NCI-H446 treated with DMSO at 0.1 percent for 48 hours (cell line): ENCODE measurements at places on chromosomes 5 and 9.

DNA sequence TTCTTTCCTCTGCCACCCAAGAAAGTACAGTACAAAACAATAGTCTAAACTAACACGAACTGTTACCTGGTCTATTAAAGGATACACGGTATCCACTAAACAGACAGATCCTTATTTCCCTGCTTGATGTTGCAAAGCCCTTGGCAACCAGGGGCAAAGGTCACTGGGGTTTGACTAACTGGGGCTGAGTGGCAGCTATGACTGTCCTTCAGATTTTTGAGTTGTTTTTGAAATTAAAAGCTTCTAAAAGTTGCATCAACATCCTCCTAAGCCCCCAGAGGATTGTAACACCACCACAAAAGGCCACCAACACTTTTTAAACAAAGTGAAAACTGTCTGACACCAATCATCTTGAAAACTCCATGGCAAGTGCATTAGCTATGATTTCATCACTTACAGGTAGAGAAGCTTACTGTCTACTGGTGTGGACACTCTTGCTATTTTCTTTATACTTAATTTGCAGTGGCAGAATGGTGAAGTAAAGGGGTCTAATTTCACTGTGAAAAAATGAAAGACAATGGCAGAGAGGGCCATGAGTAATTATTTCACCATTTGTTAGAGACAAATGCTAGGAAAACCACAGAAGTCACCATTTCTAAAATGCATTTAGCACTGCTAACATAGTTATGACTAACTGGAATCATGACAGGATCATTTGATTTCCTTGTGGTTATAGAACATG is 292.4 kb downstream of the EFNA5 start:
- no peak for DNase-seq

DNA sequence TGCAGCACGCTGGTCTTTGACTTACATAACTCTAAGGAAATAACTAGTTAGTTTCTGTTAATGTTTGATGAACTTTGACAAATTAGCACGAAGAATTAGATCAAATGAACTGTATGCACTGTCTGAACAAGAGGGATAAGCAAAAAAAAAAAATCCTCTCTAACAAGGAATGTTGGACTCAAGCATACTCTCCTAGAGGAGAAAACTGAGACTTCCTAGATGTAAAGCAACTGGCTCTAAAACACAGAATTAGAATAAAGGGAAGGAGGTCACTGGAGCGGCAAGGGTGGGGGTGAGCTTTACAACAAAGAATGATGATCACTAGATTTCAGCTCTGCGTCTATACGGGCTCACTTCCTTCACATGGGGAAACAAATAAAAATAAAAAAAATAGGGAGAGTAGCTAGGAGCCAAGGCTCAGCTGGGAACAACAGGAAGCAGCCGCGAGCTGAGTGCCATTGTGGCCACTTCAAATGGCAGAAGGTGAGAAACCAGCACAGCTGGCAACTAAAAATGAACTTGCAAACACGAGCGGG is 48.7 kb upstream of the CEMIP2 start:
- no peak for DNase-seq

DNA sequence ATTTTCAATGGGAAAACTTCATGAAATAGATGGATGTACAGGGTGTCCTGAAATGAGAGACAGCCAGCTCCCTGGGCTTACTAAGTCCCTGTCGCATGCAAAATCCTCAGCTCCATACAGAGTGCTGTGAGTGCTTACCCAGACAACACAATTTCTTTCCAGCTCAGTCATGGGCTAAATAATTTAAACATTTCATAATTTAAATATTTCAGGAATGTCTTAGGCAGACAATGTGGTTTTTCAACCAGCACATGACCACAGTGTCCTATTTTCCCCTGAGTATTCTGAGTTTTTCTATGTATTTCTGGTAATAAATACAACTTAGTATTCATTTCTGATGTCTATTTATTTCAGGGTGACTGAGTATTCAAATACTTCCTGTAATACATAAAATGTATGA is 188.5 kb upstream of the SNX2 start:
- DNase-seq: no peak

DNA sequence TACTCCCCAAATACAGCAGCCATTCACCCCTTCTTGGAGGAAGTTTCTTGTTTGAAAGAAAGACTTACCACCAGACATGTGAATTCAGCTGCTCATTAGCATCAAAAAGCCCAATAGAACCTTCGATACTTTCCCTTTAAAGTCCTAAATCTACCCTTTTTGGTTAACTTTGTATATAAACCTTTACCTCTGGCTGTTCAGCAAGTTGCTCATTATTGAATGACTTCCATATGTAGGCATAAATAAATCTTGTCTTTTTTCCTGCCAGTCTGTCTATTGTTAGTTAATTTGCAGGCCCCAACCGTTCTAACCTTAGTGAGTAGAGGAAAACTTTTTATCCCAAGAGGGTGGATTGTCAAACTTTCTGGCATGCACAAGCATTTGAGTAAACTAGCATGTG is 27.9 kb upstream of the FBXL17 start:
- DNase-seq: no peak

- DNase-seq: no peak
Observed at GRCh38 chr9:14106699-14107098, 207.2 kb downstream of the NFIB start.

DNA sequence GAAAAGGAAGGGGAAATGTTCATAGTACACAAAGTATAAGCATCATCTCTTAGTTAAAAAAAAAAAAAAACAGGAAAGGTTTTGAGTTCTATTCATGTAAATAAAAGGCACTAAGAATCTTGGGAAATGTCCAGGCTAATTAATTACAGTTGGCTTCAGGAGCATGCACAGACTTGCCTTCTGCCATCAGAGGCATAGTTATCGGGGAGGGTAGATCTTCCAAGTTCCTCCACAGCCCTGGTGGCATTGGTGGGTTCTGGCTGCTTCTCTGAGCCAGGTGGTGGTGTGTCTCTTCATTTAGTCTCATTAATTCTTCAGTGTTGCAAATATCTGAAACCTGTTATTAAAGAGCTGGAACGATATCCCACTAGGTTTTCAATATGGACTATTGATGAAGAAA is 85.2 kb downstream of the TMEM252 start:
- DNase-seq: peak; percentile 70

DNA sequence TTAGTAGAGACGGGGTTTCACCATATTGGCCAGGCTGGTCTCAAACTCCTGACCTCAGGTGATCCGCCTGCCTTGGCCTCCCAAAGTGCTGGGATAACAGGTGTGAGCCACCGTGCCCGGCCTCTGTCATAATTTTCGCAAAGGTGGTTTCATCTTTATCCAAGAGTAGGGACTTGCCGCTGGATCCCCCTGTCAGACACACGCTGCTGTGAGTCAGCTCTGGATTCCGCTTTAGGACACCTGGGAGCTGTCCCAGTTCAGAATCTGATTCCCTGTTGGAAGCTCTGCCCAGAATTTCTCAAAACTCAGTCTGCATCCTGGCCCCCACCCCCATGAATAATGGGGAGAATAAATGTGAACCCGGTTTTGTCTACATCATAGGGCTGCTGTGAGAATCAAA is 17.9 kb upstream of the GRHPR start:
- DNase-seq: no peak

DNA sequence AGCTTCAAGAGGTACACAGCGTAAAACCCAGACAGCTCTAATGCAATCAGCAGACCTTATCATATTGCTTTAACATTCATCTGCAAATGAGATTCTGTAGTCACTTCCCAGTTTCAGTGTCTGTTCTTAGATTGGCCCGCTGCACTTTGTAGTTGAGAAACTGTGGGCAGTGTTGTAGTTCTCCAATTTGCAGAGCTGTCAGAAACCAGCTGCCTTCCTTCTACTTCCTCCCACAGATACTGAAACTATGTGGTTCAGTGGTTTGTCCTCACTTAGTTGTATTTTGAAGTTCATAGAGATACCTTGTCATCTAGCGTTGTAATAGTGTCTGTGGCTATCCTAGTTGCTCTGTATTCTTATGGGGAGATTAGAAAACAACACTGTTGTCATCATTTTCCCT is 39.6 kb upstream of the TRIM36 start:
- DNase-seq: no peak

DNA sequence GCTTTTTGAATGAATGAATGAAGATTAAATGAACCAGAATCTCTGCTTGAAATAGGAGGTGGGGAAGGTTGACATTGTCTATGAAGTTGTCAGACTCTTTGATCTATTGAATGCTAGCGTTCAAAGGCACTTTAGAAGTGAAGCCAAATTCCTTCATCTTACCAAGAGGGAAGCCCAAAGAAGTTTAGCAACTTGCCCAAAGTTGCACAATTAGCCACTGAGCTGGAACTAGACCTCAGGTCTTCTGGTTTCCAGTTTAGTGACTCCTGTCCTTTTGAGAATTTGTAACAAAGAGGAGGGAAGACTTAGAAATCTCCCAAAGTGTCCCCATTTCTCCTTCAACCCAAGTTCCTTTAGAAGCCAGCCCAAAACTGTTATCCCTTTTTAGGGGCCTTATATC is 20.7 kb upstream of the SLC1A3 start:
- DNase-seq: no peak

DNA sequence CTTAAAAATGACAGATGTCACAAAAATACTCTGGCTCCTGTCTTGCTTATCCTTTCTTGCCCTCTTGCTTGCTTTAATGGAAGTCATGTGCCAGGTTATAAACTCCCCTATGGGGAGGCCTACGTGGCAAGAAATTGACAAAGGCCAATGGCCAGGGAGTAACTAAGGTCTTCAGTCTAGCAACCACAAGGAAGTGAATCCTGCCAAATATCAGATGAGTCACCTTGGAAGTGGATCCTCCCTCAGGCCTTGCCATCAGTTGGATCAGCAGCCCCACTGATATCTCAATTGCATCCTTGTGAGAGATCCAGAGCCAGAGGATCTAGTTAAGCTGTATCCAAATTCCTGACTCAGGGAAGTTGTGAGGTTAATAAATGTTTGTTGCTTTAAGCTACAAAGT is 82.8 kb downstream of the CAAP1 start:
- DNase-seq: no peak

GRCh38 chr5:107776922-107777740 is 106.4 kb upstream of the EFNA5 start:
- no peak for DNase-seq

GRCh38 chr5:113397046-113397445 is 37.7 kb downstream of the TSSK1B start:
- DNase-seq: no peak

DNA sequence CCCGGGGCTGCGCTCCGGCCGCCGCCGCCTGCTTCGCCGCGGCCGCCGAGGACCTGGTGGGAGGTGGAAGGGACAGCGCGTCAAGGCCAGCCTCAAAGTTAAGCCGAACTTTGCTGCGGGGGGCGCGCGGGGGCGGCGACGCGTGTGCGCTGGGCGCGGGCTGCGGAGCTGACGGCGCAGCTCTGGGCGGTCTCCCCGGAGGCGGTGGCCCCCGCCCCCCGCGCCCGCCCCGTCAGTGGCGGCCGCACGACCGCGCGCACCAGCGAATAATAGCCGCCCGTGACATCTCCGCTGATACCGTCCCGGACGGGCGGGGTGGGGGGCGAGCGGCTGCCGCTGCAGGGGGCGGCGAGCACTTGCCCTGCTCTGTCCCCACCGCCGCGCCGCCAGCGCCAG is 579 bp upstream of the FAM78A start:
- DNase-seq: no peak

GRCh38 chr5:91190314-91190690 is 192.8 kb downstream of the ARRDC3 start:
- DNase-seq: no peak

DNA sequence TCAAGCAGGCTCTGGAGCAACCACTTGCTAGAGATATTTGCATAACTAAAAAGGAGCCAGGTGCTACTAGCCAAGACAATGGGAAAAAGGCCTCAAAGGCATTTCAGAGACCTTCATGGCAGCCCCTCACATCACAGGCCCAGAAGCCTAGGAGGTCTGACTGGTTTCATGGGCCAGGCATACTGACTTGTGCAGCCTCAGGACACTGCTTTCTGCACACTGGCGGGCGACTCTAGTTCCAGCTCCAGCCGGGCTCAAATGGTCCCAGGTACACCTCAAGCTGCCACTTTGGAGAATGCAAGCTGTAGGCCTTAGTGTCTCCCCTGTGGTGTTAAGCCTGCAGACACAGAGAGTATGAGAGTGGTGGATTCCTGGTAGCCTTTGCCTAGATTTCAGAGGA is 27.1 kb downstream of the COX7C start:
- no peak for DNase-seq

DNA sequence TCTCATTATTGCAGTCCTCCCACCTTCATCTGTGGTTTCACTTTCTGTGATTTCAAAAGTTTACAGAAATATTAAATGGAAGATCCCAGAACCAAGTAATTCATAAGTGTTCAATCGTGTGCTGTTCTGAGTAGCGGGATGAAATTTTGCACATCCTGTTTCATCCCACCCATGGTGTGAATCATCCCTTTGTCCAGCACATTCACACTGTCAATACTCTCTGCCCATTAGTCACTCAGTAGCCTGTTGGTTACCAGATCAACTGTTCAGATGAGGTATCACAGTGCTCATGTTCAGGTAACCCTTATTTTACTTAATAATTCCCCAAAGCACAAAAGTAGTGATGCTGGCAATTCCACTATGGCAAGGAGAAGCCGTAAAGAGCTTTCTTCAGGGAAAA is 26.8 kb downstream of the FAM81B start:
- no peak for DNase-seq

DNA sequence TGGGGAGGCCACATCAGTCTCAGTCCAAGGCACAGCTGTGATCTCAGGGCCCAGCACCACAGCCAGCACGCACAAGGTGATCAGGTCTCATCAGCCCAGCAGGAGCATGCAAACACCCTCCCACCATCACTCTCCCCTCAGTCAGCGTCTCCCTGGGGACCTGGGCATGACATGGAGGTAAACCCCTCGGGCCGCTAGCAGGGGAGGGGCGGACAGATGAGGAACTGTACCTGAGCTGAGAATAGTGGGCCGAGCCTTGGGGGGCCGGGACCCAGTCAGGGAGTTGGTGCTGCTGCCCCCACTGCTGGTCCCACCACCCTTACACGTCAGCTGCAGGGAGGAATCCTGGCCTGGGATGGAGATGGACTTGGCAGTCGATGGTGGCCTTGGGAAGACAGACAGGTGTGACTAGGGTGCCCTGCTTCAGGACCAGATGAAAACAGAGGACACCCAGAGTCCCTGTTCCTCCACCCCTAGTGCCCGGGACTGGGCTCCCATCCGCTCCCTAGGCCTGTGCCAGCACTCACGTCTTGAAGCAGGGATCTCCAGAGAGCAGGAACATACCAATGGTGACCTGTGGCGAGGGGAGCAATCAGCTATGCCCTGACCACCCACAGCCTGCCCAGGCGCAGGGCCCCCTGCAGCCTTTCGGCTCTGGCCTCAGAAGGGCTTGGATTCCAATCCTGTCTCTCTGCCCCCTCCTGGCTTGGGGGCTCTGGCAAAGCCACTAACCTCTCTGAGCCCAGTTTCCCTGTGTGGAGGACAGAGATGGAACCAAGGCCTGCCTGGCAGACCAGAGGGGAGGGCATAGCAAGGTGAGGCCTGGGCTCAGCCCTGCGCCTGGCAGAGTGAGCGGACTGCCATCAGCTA is 10.4 kb upstream of the DPM2 start:
- no peak for DNase-seq
